ENCODE measurements at places on chromosomes 12 and 14.

- DNase-seq: peak; percentile 42
Observed at GRCh38 chr12:111598637-111599452, at the start of gene ATXN2. Gene ATXN2 (minus strand): TSS chr12:111599315. CDS start chr12:111599034, 281 bp downstream.

- no peak for DNase-seq
Observed at GRCh38 chr12:71135812-71136176, 22.0 kb downstream of the TSPAN8 start.

DNA sequence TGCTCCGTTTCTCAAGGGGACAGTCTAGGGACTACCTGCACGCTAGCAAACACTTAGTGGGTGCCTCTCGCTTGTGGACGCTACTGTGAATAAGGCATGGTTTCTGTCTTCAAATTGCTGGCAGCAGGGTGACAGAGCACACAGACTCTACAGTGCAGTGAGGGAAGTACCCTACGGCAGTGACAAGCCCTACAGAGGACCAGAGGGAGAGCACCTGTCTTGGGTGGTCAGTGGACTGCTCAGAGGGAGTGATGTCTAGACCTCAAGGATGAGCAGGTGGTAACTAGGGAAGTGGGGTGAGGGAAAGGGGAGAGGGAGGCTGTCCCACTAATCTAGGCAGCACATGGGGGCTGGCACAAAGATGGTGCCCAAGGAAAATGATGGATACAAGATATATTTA, 160.5 kb downstream of the RBM19 start:
- DNase-seq: no peak

GRCh38 chr14:51386983-51387735, 147.1 kb downstream of the TMX1 start:
- no peak for DNase-seq

GRCh38 chr14:57246933-57247657, 21.6 kb downstream of the EXOC5 start:
- DNase-seq: no peak

DNA sequence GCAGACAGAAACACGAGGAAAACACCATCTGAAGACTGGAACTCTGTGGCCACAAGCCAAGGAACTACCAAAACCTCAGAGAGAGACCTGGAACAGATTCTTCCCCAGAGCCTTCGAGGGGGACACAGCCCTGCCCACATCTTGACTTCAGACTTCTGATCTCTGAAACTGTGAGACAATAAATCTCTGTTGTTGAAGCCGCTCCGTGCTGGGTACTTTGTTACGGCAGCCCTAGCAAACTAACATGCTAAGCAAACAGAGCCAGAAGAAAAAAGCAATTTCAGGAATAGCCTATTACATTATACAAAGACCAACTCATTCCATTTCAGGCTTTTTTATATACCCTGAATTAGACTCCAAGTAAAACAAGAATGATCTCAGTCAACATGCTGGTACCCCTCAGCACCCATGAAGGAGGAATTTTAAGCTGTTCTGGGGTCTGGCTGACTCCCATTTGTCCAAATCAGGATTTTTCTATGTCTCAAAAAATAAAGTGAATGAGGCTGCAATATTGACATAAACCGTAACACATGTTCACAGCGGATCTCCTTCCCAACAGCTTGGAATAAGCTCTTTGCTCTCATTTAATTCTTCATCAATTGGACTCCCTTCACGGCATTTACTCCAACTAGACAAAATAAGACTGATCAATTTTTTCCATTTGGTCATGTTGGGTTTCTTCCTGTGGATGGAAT, 190.1 kb downstream of the FOXN3 start:
- no peak for DNase-seq

Data from stimulated activated CD8-positive, alpha-beta memory T cell treated with anti-CD3 and anti-CD28 coated beads, Interleukin-4, amount 100 ng/mL, for 1 hour (primary cell).